RWPE1 (cell line): ENCODE measurements at places on chromosomes 7 and 10.

GRCh38 chr7:97450516-97450915 lies 281.4 kb upstream of the TAC1 start:
- no peak for DNase-seq

DNA sequence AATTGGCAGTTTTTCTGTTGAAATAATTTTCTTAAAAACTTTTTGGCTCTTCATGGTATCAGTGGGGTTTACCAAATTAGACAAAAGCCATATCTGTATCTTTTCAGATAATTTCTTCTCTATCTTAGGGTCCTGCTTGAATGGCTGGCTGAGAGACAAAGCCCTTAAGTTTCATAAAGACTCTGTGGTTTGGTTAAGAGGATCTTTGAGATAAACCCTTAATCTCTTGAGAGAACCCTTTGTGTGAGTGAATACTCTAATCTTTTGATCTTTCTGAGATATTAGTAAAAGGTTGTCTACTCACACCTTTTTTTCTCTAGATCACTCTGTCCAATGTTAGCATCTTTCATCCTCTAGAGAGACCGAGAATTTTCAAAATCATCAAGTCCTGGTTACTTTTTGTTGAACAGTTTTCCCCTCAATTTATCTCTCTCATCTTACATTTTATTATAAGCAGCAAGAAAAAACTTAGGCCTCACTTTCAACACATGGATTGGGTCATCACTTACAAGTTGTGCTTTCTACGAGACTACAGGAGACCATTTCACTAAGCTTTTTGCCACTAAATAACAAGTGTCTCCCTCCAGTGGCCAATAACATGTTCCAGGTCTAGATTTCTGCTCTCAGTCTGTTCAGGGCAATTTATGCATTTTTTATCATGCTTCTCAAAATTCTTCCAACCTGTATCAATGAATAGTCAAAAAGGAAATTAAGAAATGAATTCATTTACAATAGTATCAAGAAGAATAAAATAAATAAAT lies 28.4 kb downstream of the DNAJC9 start:
- DNase-seq = peak; percentile 13

DNA sequence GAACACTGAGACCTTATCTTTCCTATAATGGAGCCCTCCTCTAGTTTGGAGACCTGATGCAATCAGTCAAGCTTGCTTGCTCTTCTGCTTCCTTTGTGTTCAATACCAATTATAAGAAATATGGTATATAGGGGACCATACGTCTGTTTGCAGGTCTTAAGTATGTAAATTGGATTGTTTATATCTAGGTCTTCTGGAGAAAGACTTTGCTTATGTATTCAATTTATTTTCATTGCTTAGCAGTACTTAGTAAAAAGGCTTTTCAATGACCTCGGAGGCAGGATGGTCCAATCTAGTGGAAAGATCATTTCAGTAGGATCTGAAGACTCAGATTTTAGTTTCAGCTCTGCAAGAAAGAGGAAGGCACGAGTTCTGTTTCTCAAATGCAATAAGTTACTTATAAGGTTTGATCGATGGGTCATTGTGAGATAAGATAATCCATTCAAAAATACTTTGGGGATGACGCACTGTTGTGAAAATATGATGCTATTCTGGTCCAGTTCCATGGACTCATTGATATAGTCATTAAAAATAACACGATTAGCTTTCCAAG lies 571.6 kb downstream of the SH2D4B start:
- DNase-seq = no peak

DNA sequence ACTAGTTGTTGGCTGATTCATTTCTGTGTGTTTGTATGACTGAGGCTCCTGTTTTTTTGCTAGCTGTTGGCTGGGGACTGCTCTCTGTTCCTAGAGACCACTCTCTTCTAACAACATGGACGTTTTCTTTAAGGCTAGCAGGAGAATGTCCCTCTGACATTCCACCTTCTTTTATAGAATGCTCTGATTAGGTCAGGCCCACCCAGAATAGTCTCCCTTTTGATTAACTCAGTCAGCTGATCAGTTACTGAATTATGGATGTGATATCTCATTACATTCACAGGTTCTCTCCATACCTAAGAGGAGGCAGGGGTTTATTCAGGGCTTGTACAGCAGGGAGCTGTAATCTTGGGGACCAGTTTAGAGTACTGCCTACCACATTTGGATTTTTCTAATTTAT lies 175.6 kb upstream of the RHOBTB1 start:
- DNase-seq = no peak

DNA sequence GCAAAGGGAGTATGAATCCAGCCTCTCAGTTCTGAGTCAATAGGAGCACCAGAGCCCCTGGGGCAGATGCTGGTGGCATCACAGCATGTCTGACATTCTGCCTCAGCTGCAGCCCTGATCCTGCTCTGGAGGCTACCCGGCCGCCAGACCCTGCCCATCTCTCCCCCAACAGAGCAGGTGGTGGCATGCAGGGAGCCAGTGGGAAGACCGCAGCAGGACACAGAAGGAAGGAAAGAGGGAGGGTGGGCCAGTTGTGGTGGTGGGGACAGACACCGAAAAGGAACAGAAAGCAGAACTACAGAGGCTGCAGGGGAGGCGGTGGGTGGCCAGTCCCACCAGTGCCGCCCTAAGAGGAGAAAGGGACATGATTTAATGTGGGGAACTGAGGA lies 35.3 kb downstream of the BLNK start:
- DNase-seq = no peak

- DNase-seq = peak; percentile 33
These were observed 2.7 kb downstream of the MXI1 start for GRCh38 chr10:110209926-110210673.
